ENCODE measurements at places on chromosomes 4 and X.

DNA sequence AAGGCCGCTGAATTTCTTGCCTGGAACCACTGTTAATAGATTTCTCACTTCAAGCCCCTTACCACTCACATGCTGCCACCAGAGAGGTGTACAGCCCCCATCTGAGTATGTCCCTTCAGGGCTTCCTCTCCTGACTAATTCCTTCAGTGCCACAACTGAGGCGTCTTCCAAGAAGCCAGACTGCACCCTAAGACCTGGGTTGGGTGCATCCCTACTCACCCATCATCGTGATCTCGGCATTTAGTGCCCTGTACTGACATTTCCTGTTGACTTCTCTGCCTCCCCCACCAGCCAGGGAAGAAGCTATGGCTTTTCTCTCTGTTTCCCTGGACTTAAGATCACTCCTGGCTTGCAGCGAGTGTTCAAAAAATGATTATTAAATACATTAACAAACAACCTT is 40.4 kb upstream of the MAP3K15 start:
- DNase-seq: no peak

GRCh38 chrX:148599404-148599803 is 99.0 kb downstream of the AFF2 start:
- DNase-seq: no peak

DNA sequence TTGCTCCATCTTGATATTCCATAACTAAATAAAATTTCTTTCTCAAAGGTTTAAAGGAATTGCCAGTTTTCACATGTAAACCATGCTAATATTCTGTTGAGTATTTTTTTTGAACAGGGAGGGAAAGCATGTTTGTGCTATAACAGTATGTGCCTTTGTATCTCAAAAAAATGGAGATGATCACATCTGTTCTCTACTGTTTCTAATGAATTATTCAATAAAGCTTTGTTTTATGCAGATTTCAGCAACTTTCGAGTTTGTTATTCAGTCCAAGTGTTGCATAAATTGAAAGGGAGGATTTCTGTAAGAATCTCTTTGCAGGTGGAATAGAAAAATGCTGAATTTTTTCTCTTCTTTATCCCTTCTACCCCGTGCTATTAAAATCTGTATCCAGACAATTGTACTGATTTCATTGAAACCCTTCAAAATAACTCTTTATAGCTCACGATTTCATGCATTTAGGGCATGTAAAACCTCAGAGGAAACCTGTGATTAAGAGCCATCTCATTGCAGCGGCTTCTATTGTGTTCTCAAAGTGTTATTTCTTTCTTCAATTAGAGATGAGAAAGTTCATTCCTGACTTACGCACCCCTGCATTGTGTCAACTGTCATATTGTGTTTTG is 42.1 kb downstream of the NEIL3 start:
- DNase-seq: no peak

DNA sequence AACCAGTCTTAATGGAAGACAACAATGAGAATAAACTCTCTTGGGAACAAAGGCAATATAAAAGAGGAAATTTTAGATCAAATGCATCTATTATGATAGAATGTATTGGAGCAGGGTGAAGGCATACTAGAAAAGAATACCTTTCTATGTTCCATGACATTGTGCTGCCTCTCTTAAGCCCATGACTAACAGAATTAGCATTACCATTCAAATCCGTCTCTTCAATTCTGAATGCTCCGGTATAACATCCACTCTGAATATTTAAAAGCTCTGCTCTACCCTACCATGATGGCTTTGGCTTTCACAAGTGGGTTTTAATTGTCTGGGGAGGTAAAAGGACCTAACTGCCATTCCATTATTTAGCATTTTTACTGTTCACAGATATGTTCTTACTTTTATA is 1878.4 kb downstream of the ARAP2 start:
- no peak for DNase-seq

Measured in GM23248 (cell line).